ENCODE measurements at places on chromosomes 12 and 14.

DNA sequence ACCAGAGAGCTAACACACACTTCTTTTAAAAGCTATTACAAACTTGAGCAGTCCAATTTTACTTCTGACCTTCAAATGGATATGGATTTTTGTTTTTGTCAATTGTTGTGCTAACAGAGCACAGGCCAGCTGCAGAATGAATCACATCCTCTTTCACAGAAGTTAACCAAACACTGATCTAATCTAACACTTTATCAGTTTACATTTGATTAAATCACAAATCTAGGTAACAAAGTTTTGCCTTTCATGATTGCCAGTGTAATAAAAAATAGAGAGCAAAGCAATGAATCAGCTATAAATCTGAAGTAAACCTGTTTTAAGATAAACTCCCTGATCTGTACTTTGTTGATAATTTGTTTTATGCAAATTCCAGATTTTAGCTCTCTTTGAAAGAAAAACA is 273.1 kb upstream of the RGS6 start:
- DNase-seq = no peak

DNA sequence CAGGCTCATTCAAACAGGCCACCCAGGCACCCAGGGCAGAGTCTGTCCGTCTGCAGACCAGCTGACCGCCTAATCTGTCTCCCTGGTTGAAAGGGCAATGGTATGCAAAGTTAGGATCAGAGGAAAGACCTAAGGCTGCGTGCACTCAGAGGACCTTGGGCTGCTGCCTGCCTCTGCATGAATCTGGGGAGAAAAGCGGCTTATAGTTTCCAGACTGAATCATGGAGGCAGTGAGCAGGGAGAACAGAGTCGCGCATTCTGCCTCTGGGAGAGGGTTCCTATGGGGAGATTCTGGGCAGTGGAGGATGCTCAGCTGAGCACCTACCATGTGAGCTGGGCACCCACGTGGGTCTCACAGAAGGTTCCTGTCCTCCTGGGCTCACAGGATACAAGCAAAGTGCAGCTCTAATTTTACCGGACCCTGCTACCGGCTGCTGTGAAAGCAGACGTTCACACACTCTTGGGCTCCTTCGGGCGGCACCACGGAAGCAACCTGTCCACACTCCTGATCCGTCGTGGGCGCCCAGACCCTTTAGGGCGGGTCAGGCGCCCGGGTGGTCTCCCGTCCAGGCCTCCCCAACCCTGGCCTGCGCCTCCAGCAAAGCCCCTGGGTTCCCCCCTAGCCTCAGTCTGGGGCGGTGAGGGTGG is 772 bp downstream of the SCARB1 start:
- DNase-seq = peak; percentile 52

DNA sequence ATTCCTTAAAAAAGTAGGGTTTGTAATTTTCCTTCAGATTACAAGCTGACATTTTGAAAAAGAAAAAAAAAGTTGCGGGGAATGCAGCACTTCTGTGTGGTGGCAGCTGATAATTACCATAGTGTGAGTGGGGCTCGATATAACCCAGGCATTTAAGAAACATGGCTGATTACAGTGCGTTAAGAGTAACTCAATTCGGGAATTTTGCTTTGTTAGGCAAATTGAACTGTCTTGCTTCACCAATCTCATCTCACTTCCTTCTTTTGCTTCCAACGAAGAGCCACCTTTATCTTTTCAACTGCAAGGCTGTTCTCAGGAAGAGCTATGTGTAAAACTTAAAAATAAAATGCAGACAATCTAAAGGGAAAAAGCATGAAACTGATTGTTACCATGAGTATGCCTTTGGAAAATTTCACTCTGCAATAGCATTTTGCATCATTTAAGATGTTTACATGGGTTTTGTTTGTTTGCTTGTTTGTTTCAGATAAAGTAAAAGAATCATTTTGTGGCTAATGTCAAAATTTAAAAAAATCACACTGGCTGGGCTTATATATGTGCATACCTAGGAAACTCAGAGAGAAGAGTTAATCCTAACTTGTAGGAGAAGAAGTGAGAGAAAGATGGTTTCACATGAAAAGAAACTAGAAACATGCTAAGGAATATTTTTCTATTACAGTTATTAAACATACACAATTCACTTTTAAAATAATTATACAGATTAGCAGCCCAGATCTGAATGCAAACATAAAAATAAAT is 295.9 kb upstream of the ATP2B1 start:
- DNase-seq = no peak

DNA sequence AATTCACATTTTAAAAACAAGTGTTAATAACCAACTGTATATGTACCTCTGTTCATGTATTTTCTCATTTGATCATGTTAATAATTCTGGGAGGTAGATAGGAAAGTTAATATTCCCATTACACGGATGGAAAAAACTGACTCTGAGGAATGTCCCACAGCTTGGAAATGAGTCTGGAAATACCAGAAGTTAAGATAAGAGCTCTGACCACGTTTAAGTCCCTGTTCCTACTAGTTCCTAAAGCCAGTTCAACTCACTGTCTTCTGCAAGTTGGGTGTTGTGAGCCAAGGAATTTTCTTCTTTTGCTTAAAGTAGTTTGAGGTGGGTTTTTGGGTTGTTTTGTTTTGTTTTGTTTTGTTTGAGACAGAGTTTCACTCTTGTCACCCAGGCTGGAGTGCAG is 104.5 kb downstream of the TMEM30B start:
- no peak for DNase-seq

DNA sequence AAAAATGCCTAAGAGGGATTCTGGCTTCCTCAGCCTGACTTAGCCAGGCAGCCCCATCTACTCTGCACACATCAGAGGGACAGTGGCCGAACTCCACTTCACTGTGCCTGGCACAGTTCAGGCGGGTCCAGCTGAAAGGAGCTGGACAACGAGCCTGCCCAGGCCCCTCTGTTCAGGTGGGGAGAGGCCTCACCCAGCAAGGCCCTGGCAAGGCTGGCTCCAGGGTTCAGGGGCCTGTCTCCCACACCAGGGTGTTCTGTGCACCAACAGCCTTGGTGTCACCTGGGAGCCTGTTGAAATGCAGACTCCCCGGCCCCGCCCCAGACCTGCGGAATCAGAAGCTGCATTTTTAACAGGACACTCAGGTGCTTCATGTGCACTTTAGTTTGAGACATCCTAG is 9.8 kb downstream of the FAM181A start:
- DNase-seq = no peak

- DNase-seq = no peak
These were observed 6.7 kb upstream of the GOLGA3 start for GRCh38 chr12:132835076-132836025.

GRCh38 chr12:90562671-90563070 is 392.3 kb downstream of the CCER1 start:
- DNase-seq = no peak

GRCh38 chr12:101940400-101940950 is 63.1 kb downstream of the DRAM1 start:
- DNase-seq = no peak

DNA sequence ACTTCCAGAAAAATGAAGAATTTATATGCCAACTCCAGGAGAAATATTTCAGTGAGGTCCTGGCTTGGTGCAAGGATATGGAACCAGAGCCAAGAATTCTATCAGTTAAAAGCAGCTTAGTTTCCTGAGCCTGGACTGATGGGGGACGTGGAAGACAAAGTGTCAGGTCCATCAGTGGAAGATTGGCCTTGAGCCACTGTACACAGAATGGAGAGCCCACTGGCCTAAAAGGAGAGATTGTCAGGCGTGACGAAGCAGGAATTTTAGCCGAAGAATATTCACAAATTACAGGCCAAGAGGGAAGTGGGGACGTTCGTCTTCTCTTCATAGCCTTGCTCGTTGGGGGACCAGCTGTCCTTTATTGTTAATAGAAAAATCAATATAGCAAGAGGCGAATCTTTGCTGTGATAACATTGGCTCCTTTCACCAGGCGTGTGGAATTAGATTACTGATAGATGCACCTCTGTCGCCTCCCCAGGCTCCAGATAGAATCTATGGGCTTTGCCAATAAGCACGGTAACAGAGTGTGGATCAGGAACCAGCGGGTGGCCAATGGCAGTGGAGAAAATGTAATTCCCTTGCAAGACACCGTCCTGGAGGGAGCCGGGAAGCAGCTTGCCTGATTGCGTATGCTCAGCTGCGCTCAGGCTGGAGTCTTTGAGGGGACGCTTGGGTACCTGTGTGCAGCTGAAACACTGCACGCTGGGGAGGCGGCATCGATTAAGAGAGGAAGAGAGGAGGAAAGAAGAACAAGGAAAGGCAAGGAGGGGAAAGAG is 56.4 kb downstream of the TMEM132C start:
- no peak for DNase-seq

DNA sequence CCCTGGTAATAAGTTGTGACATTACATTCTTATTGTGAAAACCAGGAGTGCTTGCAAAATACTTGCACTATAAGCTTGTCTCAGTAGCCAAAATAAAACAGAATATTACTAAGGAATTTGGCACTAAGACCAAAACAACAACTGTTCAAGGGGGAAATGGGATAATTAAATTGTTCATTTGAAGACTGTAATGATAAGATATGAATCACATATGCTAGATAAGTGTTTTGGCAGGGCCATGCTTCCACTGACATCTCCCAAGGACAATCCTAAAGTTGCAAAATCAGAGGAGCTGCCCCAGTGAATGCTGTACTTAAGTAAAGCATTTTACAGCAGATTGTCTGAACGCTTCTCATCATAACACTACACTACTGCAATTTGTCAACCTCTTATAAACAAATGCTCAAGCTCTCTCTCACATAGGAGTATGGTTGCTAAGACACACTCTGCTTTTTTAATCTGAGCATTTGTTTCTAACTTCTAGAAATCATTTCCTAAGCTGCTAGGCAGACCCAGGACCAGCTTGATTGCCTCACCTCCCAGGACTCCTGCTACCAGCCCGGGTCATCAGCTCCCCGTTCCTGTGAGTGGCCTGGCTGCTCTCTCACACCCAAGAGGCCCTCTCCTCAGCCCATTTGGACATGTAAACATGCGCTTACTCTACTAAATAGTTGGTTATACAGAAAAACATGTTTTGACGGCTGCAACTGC is 191.5 kb downstream of the PAX9 start:
- DNase-seq = no peak

- DNase-seq = no peak
These were observed 4.2 kb downstream of the ARHGAP9 start for GRCh38 chr12:57475271-57476161.

DNA sequence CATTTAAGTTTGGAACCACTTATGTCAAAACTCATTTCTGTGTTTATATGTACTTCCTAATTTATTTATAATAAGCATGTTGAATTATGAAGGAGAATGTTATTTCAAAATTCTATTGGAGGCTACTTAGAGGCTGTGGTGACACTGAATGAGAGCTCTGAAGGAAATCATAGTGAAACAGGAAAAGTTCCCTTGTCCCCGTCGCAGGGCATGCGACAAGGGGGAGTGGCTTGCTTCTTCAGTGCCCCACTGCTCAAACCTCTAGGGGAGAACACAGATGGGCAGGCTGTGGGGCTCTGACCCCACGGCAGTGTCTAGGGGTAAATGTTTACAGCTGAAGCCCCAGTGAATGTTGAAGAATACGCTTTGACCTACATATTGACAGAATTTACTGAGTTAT is 261.9 kb downstream of the RAD51B start:
- DNase-seq = no peak

GRCh38 chr14:54450535-54450934 is 9.4 kb upstream of the CNIH1 start:
- DNase-seq = no peak

GRCh38 chr12:94570161-94570560 is 80.2 kb downstream of the TMCC3 start:
- DNase-seq = no peak

DNA sequence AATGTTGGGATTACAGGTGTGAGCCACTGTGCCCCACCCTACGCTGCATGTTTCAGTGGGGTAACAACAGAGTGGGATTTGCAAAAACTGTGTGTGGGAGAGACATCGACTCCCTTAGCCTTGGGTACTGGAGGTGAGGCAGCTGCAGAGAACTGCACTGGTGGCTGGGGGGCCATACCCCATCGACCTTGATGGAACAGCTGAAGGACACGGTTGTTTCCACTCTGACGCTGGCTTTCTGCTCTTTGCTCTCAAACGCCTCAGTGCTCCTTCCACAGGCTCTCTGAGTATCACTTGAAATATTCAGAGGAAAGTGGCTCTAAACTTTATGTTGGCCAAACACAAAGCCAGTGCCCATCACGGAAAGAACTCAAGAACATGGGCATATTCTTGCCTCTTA is 30.8 kb upstream of the LRRC10 start:
- DNase-seq = no peak

DNA sequence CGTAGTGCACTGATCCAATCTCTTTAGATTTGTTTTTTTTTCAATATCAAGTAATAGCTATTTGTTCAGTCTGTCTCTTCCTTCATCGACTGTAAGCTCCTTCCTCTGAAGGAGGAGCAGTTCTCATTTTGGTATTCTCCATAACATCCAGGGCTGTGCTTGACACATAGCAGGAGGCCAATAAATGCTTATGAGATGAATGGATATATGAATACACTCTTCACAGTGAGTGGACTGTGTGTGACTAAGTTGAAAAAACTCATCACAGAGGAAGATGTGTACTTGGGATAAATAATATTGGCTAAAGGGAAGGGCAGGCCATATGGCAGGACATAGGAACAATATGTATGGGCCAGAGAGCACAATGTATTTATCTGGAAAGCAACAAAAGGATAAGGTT is 205.3 kb upstream of the PRICKLE1 start:
- DNase-seq = no peak
